ENCODE measurements at places on chromosomes 2 and 18.
A peak's percentile ranks its signal among the peaks of the same experiment; 100 is the strongest.

DNA sequence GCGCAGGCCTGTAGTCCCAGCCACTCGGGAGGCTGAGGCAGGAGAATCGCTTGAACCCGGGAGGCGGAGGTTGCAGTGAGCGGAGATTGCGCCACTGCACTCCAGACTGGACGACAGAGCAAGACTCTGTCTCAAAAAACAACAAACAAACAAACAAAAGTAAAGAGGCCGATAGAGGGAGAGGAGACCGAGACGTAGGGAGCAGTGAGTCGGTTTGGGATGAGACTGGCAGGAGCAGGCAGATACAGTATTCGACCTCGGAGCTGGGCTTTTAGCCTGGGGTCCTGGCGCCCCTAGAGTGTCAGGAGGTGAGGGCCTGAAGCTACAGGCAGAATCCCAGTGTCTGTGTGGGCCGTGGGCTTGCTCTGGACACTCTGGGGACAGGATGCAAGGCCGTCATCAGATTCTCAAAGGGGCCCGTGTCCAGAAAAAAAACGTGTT lies 51.2 kb downstream of the SLC4A1AP start:
- no peak for DNase-seq
- no peaks in the 10 kb centered on the region for H3K27me3 ChIP-seq
- peak overlapping the region; percentile 41 for H3K4me3 ChIP-seq
- no peaks in the 10 kb centered on the region for H3K36me3 ChIP-seq
- H3K4me1 ChIP-seq, result peaks cover 6% of the 10 kb centered on the region
- no peak overlapping the region for H3K27ac ChIP-seq

DNA sequence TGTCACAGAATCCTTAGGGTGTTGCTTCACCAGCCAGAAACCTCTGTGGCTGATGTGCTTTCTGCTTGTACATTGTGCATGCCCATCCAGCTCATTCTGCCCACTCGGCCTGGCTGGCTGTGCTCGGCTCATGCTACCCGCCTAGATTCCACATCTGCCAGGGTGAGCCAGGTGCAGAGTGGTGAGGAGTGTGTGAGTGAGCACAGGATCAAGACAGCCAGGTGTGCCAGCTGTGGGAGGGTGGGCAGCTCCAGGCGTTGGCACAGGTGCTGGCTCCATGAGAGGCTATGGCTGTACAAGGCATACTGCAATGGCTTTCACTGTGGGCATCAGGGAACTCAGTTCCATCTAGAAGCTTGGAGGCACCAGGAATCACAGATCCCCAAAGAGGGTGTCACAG lies 1321.8 kb upstream of the CRIM1 start:
- no peak overlapping the region for H3K27ac ChIP-seq
- no peak for DNase-seq
- H3K4me1 ChIP-seq, result no peaks in the 10 kb centered on the region
- no peak overlapping the region for H3K4me3 ChIP-seq
- H3K36me3 ChIP-seq, result no peaks in the 10 kb centered on the region

DNA sequence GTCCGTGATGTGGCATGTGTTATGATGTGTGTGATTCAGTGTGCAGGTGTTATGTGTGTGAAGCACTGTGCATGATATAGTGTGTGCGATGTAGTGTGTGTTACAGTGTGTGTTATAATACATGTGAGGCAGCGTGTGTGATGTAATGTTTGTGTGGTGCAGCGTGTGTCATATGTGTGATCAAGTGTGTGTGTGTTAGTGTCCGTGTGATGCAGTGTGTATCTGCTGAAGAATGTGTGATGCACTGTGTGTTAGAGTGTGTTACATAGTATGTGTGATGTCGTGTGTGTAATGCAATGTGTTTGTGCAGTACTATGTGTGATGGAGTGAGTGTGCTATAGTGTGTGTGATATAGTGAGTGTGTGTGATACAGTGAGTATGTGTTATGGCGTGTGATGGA lies 182.8 kb upstream of the SOX11 start:
- no peak overlapping the region for H3K27ac ChIP-seq
- H3K36me3 ChIP-seq, result no peaks in the 10 kb centered on the region
- H3K4me1 ChIP-seq, result no peaks in the 10 kb centered on the region
- H3K4me3 ChIP-seq, result no peak overlapping the region

- no peak overlapping the region for H3K27ac ChIP-seq
- H3K4me1 ChIP-seq, result no peaks in the 10 kb centered on the region
- no peak overlapping the region for H3K4me3 ChIP-seq
- no peaks in the 10 kb centered on the region for H3K27me3 ChIP-seq
- no peak for DNase-seq
Measured at GRCh38 chr2:63301481-63301880, 250.9 kb downstream of the OTX1 start.

- DNase-seq, result no peak
- no peaks in the 10 kb centered on the region for H3K27me3 ChIP-seq
- H3K4me1 ChIP-seq, result peaks cover 6% of the 10 kb centered on the region
- H3K27ac ChIP-seq, result no peak overlapping the region
- no peak overlapping the region for H3K4me3 ChIP-seq
- peaks cover 8% of the 10 kb centered on the region for H3K36me3 ChIP-seq
Measured at GRCh38 chr2:3563521-3563976, 5.4 kb upstream of the RNASEH1 start.

GRCh38 chr2:109285244-109285651 lies 156.2 kb downstream of the SH3RF3 start:
- H3K36me3 ChIP-seq, result no peaks in the 10 kb centered on the region
- H3K27me3 ChIP-seq, result peaks cover 7% of the 10 kb centered on the region
- no peaks in the 10 kb centered on the region for H3K4me1 ChIP-seq
- H3K27ac ChIP-seq, result no peak overlapping the region

GRCh38 chr2:174970092-174970491 lies 35.1 kb downstream of the CHN1 start:
- H3K4me3 ChIP-seq, result no peak overlapping the region
- H3K36me3 ChIP-seq, result no peaks in the 10 kb centered on the region

GRCh38 chr18:31957728-31958127 lies 14.8 kb upstream of the TRAPPC8 start:
- H3K27me3 ChIP-seq, result no peaks in the 10 kb centered on the region
- H3K27ac ChIP-seq, result no peak overlapping the region
- H3K36me3 ChIP-seq, result no peaks in the 10 kb centered on the region
- H3K4me3 ChIP-seq, result no peak overlapping the region
- no peaks in the 10 kb centered on the region for H3K4me1 ChIP-seq

- no peak overlapping the region for H3K4me3 ChIP-seq
- no peak overlapping the region for H3K27ac ChIP-seq
- no peak for DNase-seq
- H3K36me3 ChIP-seq, result no peaks in the 10 kb centered on the region
- no peaks in the 10 kb centered on the region for H3K4me1 ChIP-seq
Measured at GRCh38 chr2:222024932-222025880, 273.6 kb downstream of the PAX3 start.

GRCh38 chr18:22177327-22177871 lies 8.0 kb downstream of the GATA6 start:
- no peaks in the 10 kb centered on the region for H3K4me1 ChIP-seq
- H3K36me3 ChIP-seq, result no peaks in the 10 kb centered on the region
- H3K27ac ChIP-seq, result no peak overlapping the region
- DNase-seq, result no peak
- no peak overlapping the region for H3K4me3 ChIP-seq
- H3K27me3 ChIP-seq, result peaks cover 34% of the 10 kb centered on the region

DNA sequence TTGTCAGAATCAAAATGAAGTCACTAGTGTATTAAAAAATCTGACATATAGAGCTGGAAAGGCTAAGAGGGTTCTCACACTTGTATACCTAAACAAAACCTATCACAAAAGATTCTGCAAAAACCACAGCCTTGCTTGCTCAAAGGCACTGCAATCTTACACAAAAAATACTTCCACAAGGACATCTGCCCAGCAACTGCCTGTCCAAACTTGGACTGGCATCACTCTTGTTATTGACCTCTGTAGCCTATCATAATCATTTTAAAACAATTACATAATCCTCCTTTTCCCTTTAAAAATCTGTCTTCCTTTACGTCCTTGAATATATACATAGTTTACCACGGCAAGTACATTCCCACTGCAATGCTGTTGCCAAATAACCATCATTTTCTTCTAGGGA lies 19.9 kb downstream of the CHMP3 start:
- H3K36me3 ChIP-seq, result peaks cover 8% of the 10 kb centered on the region
- no peak overlapping the region for H3K4me3 ChIP-seq
- no peak for DNase-seq

GRCh38 chr18:6414723-6415417 lies at the start of gene L3MBTL4:
L3MBTL4 (minus strand) TSS chr18:6414911; CDS start chr18:6311625, 103,286 bp downstream.
- no peak within 1 kb of the TSS for H3K27ac ChIP-seq
- H3K27me3 ChIP-seq, result peaks cover 8% of the 10 kb centered on the region

DNA sequence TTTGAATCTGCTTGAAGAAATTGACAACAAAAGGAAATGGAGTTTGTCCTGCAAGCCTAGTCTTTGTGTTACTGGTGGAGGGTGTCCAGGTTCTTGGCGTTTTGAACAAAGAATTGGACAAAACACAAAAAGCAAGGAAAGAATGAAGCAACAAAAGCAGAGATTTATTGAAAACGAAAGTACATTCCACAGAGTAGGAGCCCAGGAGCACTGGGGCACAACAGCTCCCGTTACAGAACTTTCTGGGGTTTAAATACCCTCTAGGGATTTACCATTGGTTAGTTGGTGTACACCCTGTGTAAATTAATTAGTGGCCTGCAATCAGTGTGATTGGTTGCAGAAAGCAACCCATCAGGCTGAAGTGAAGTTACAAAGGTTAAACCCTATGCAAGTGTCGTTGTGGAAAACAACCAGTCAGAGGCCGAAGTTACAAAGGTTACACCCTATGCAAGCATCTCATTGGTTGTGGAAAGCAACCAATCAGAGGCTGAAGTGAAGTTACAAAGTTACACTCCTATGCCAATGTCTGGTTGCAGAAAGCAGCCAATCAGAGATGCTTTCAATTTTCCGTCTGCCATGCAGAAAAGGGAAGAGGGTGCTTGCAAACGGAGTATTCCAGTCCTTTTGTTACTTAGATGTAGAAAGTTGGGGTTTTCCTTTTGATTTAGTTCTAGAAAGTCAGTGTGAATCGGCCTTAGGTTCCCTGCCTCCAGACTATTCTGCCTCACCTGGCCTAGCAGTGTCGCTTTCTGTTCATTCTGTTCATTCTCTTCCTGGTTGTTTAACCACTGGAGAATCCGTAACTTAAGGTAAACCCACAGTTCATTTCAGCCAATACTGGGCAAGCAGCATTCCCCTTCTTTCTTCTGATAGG lies 47.6 kb upstream of the PTH2R start:
- H3K4me1 ChIP-seq, result no peaks in the 10 kb centered on the region
- H3K27ac ChIP-seq, result no peak overlapping the region
- DNase-seq, result no peak
- no peaks in the 10 kb centered on the region for H3K27me3 ChIP-seq

GRCh38 chr18:57925706-57926105 lies 118.3 kb upstream of the NEDD4L start:
- DNase-seq, result no peak
- H3K4me3 ChIP-seq, result no peak overlapping the region
- H3K36me3 ChIP-seq, result no peaks in the 10 kb centered on the region
- H3K27me3 ChIP-seq, result no peaks in the 10 kb centered on the region
- no peak overlapping the region for H3K27ac ChIP-seq
- no peaks in the 10 kb centered on the region for H3K4me1 ChIP-seq

DNA sequence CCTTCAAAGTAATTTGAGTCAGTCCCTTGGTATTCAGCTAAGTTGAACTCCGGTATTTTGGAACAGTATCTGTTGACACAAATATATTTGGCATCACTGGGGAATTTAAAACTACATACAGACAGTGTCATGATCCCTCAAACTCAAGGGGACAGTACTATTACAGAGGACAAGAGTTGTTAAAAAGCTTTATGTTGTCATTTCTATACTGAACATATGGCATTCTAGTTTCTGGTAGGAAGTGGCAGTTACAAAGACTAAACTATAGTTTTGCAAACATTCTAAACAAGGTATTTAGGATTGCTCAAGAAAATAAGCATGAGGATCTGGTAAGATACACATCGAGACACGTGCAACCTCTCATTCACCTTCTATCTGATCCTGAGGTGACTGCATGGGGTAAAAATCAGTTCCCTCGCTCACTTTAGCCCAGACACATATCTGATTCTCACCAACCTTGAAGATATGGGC lies 16.6 kb upstream of the CCNYL1 start:
- H3K4me3 ChIP-seq, result no peak overlapping the region
- no peaks in the 10 kb centered on the region for H3K36me3 ChIP-seq
- H3K4me1 ChIP-seq, result no peaks in the 10 kb centered on the region
- no peak overlapping the region for H3K27ac ChIP-seq
- H3K27me3 ChIP-seq, result no peaks in the 10 kb centered on the region
- no peak for DNase-seq

GRCh38 chr2:36662638-36663037 lies 33.9 kb upstream of the VIT start:
- no peaks in the 10 kb centered on the region for H3K27me3 ChIP-seq
- no peaks in the 10 kb centered on the region for H3K36me3 ChIP-seq
- no peak overlapping the region for H3K27ac ChIP-seq

- H3K4me3 ChIP-seq, result no peak overlapping the region
- H3K36me3 ChIP-seq, result no peaks in the 10 kb centered on the region
Measured at GRCh38 chr2:192657362-192657761, 462.6 kb upstream of the TMEFF2 start.

GRCh38 chr18:75482880-75483279 lies 55.4 kb upstream of the SMIM21 start:
- no peak for DNase-seq
- H3K27ac ChIP-seq, result no peak overlapping the region
- H3K36me3 ChIP-seq, result no peaks in the 10 kb centered on the region
- H3K4me3 ChIP-seq, result no peak overlapping the region

DNA sequence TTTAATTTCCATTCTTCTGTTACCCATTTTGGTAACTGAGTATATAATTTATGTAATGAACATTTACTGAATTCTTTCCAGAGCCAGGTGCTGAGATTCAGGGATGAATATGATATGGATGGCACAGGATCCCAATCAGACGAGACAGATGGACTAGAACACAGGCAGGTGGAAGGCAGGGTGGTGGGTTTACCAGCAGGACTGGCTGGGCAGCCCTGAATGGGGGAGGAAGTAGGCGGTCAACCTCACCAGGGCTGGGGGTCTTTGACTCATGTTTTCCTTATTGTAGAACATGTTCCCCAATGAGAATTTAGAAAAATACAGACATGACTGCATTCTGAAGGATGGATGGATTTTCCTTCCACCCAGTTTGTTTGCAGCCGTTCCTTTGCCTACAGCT lies 80.3 kb downstream of the CIB4 start:
- H3K27ac ChIP-seq, result no peak overlapping the region
- H3K27me3 ChIP-seq, result peaks cover 80% of the 10 kb centered on the region
- peaks cover 2% of the 10 kb centered on the region for H3K4me1 ChIP-seq
- H3K36me3 ChIP-seq, result no peaks in the 10 kb centered on the region

DNA sequence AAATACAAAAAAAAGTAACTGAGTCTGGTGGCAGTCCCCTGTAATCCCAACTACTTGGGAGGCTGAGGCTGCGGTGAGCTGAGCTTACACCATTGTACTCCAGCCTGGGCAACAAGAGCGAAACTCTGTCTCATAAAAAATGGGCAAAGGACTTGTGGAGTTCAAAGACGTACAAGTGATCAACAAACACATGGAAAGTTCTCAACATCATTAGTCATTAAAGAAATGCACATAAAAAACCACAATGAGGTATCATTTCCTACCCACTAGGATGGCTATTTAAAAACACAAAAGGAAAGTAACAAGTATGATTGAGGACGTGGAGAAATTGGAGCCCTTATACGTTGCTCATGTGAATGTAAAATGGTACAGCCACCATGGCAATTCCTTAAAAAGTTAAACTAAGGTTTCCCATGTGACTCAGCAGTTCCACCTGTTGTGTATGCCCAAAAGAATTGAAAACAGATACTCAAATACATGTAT lies 52.3 kb downstream of the RAB10 start:
- no peaks in the 10 kb centered on the region for H3K4me1 ChIP-seq
- H3K4me3 ChIP-seq, result no peak overlapping the region
- DNase-seq, result no peak
- H3K27ac ChIP-seq, result no peak overlapping the region
